ENCODE measurements at places on chromosomes 7 and 10.

- DNase-seq, result no peak
Observed at GRCh38 chr7:112370436-112370835, 79.8 kb upstream of the IFRD1 start.

- DNase-seq, result no peak
Observed at GRCh38 chr7:47401611-47402570, 180.0 kb downstream of the TNS3 start.

DNA sequence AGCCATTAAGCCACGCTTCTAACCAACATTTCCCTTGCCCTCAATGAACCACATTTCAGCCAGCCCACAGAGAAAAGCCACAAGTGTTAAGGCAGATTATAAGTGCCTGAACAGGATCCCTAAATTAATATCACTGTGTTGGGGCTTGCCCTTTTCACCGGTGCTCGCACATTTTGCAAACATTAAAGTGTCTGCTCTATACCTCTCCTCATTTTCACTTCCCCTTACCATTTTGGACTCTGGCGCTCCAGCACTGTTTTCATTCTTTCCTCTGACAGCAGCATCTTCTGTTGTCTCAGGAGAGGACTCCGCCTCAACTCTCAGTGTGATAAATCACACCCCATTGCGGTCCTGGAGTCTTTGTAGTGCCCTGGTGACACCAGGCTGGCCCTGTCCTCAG lies 274.2 kb downstream of the BAMBI start:
- DNase-seq, result no peak

GRCh38 chr10:89269433-89270152 lies 18.0 kb upstream of the LIPA start:
- no peak for DNase-seq

GRCh38 chr7:119681336-119681735 lies 591.6 kb upstream of the KCND2 start:
- DNase-seq, result no peak

Measured in activated CD4-positive, alpha-beta memory T cell treated with anti-CD3 and anti-CD28 coated beads for 36 hours (primary cell).